Bone marrow (tissue), 2 donors: ENCODE measurements at places on chromosomes 16 and 17.

DNA sequence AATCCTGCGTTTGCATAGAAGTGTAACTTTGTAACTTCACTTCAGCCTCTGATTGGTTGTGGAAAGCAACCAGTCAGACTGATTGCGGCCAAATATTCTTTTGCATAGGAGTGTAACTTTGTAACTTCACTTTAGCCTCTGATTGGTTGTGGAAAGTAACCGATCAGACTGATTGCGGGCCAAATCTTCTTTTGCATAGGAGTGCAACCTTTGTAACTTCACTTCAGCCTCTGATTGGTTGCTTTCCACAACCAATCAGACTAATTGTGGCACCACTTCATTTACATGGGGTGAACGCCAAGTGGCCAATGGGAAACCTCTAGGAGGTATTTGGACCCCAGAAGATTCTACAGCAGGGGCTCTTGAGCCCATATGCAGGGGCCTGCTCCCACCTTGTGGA is 1.8 kb upstream of the TMEM98 start:
- DNase-seq, result no peak

GRCh38 chr16:30377050-30377811 is 2.6 kb downstream of the MYL11 start:
- no peak for DNase-seq

GRCh38 chr17:37802061-37802595 is 57.3 kb upstream of the HNF1B start:
- no peak for DNase-seq

GRCh38 chr17:75048249-75048878 is 1.3 kb downstream of the KCTD2 start:
- DNase-seq, result peak; percentile 5

DNA sequence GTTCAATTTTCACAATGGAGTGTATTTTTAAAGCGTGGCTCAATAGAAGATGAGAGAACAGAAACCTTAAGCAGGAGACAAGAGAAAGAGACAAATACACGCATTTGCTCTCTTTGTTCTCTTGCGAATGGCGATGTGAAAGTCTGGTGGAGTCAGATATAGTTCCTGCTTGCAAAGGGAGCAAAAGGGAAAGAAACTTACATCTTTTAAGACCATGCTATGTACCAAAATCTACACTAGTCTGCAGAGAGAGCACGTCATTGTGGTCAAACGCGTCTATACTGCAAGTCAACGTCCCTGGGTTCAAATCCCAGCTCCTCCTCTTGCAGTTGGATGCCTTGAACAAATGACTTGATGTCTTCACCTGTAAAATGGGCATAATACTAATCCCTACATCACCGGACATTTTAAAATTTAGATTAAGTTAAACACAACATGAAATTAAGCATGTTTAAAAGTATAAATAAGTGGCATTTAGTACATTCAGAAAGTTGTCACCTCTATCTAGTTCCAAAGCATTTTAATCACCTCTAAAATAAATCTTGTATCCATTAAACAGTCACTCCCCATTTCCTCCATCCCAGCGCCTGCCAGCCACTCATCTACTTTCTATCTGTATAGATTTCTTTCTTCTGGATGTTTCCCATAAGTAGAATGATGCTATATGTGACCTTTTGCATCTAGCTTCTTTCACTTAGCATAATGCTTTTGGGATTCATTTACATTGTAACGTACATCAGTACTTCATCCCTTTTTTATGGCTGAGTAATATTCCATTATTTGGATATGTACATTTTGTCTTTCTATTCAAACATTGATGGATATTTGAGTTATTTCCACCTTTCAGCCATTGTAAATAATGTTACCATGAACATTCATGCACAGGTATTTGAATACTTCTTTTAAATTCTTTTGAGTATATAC is 406.9 kb downstream of the TMEM114 start:
- DNase-seq, result no peak

- no peak for DNase-seq
Observed at GRCh38 chr17:74757502-74757901, 9.1 kb downstream of the NHERF1 start.

GRCh38 chr17:3755335-3756030 is 31.8 kb downstream of the HASPIN start:
- no peak for DNase-seq

DNA sequence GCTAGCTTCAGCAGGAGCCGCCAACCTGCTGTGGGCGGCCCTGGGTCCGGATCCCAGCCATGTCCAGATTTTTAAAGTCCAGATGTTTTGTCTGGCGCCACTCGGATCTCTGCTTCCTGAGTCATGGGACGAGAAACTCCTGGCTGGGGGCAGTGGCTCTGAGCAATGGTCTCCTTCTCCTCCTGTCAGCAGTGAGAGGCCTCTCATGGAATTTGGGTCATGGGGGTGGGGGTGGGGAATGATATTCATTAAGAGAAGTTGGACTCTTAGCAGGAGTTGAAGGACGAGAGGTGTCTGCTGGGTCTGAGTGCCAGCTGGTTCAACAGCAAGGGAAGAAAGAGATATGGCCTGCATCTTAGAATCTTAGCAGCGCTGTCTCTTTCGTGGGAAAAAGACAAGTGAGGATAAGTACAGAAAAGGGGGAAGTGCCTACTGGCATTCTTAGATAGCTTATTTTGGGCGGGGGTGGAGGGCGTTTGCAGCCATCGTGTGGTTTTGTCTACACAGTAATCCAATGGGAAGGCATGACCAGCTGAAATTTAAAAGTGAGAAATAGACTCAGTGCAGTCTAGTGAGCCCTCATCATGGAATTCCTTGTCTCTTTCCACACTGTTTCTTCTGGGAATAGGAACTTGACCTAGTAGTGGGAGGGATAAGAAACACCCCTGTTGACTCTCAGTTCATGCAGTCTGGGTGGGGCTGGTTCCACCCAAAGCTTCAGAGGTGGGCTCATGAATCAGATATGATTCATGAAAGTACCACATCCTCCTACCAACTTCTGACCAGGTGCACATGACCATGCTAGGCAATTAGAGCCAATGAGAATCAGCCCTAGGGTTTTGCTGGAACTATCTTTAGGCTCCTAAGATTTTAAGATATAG is 80.5 kb downstream of the MYH13 start:
- no peak for DNase-seq

DNA sequence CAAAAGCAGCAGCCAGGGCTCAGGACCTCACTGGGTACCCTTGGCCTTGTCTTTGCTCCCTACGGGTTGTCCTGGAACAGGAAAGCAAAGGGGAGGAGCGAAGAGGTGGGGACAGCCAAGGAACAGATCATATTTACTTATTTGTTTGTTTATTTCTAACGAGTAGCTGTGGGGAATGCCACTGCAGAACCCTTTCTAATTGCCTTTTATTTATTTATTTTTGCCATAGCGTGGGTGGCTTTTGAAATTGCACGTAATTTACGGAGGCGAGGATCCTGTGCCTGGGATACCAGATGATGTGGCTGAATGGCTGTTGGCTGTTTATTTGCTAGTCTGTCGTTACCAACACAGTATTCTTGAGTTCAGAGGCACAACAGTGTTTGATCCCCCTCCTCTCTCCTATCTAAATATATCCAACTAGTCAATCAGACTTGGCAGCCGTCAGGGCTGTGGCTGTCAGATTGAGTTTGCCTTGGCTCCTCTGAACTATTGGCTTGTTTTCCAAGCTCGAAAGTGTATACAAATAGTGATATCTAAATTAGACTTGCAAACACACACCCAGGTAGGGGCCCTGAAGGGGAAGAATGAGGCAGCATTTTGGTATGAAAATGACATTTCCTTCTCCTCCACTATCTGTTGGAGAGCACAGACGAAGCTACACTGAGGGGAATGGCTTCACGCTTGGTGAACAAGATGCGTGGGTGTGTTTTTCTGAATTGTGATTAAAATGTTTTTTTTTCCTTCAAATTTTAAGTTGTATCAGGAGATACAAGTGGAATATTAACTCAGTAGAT is 110.4 kb downstream of the MSI2 start:
- no peak for DNase-seq

GRCh38 chr17:73401911-73402310 is 90.1 kb upstream of the CDC42EP4 start:
- no peak for DNase-seq

DNA sequence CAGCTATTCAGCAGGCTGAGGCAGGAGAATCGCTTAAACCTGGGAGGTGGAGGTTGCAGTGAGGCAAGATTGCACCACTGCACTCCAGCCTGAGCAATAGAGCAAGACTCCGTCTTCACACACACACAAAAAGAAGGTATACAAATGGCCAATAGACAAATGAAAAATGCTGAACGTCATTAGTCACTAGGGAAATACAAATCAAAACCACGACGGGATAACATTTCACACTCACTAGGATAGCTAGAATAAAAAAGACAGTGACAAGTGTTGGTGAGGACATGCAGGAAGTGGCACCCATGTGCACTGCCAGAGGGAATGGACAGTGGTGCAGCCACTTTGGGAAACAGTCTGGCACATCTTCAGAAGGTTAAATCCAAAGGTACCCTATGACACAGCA is 172.9 kb downstream of the FTO start:
- DNase-seq, result no peak

- DNase-seq, result no peak
Observed at GRCh38 chr17:2151358-2152033, 96.6 kb downstream of the HIC1 start.

DNA sequence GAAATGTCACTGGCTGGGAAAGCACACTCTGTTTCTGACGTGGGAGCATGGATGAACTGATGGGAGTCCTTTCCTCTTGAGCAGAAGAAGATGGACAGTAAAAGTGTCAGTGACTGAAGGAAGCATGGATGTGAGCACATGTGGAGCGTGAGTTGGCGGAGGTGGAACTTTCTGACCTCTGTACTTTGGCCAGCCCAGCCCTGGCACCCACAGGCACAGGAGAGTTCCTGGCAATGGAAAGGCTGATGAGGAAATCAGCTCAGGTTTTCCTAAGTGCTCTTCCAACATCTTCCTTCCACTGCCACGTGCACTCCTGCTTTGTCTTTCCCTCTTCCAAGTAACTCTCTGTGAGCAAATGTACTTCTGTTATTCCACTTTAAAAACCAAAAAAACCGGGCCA is 276.8 kb downstream of the NTN1 start:
- no peak for DNase-seq

DNA sequence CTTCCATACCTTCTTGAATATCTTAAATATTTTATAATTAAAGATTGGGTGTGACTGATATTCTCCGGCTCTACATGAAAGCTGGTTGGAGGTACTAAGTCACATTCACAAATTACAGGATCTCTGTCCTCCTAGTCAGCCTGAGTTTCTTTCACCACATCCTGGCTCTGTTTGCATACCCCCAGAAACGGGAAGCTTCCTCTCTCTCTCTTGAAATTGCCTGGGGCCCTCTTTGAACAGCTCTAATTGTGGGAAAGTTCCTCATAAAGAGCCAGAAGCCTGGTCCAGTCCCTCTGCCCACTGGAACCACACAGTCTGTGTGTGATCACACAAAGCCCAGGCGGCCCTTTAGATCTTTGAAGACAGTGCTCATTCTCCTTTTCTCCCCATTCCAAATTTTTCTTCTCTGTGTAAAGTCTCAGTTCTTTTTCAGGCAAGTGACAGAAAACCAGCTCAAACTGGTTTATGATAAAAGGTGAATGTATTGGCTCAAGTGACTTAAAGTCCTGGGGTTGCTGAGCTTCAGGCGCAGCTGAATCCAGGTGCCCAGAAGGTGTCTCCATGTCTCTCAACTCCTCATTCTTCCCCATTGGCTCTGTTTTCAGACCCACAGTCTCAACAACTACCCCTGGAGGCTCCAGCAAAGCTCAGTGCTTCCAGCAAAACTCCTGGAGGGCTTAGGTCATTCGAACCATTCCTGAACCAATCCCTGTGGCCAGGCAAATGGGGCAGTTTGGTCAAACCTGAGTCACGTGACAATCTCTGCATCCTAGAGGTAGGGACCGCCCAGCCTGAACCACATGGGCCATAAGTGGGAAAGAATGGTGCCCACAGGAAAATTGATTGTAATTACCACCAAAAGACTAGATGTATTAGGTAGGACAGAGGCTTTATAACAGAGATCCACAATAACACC is 8.5 kb upstream of the RAI1 start:
- DNase-seq, result peak; percentile 57

DNA sequence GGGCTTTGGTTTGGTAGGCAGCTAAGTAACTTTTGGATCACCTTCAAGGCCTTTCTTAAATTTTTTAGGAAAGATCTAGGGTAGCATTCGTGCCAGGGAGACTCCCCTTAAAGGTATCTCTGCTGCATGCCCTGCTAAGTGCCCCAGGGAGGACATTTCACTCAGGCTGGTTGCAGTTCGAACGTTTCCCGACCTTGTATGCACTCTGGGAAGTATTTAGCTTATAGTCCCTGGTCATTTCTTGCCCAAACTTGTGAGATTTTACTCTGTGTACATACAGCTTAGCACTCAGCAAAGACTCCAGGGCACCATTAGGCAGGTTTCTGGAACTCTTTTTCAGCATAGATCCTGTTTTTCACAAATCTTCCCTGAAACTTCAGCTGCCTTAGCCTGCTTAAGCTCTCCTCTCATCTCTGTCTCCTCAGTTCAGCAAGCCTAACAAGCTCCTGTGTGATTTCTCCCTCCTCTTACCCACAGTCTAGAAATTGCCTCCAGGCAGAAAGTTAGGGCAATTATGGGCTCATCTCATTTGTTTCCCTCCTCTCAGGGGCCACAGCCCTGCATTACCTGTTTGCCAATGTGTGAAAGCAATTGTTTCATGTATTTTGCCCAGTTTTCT is 84.6 kb downstream of the MRTFB start:
- DNase-seq, result no peak

DNA sequence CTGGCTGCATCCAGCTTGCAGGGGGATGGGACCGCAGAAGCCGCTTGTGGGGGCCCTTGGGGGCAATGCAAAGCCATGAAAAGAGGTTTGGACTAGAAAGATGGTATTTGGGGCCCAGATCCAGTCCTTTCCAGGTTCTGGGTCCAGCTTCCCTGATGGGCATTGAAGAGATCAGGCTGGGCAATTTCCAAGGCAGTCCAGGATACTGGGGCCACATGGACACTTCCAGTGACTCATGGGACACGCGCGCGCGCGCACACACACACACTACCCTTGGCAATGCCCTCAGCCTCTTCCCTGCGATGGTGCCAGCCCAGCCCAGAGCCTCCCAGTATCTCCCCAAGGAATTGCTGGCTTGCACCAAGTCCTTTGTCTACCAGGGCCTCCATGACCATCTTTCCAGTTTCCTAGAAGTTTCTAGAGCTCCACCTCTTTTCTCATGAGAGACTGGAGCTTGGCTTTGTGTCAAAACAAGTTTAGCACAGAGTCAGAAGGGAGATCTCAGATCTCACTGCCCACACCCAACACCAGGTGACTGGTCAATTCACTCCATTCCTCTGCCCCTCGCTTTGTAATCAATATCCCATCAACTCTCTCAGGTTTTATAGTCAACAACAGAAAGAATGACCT is 44.3 kb downstream of the WNT3 start:
- no peak for DNase-seq

GRCh38 chr17:30165147-30165546 is 48.5 kb downstream of the NSRP1 start:
- DNase-seq, result no peak
